ENCODE measurements at places on chromosomes 2 and 18.
A peak's percentile ranks its signal among the peaks of the same experiment; 100 is the strongest.

DNA sequence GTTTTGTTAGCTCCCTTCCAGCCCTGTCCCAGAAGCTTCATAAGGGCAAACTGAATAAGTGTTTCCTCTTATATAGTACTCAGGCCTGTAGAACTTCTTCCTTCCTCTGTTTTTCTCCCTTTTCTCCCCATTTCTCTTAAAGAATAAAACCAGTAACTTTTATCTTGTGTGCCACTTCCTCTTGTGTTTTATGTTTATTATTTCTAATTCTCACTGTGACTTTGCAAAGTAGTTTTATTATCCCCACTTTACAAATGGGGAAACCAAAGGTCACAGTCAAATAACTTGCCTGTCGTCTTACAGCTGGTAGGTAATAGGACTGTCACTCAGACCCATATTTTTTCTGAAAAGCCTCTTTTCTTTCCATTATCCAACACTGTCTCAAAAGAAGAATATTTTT, 42.4 kb downstream of the RBBP8 start:
- H3K27ac ChIP-seq: peak overlapping the region; percentile 4
- peaks cover 33% of the 10 kb centered on the region for H3K36me3 ChIP-seq
- DNase-seq: no peak
- H3K27me3 ChIP-seq: no peaks in the 10 kb centered on the region
- no peak overlapping the region for H3K4me3 ChIP-seq

GRCh38 chr2:235567842-235568241, 74.0 kb downstream of the AGAP1 start:
- peaks cover 3% of the 10 kb centered on the region for H3K27me3 ChIP-seq
- H3K27ac ChIP-seq: no peak overlapping the region
- H3K36me3 ChIP-seq: peaks cover 34% of the 10 kb centered on the region
- H3K4me3 ChIP-seq: no peak overlapping the region
- peaks cover 35% of the 10 kb centered on the region for H3K4me1 ChIP-seq

- peaks cover 22% of the 10 kb centered on the region for H3K4me1 ChIP-seq
- H3K27ac ChIP-seq: no peak overlapping the region
- H3K27me3 ChIP-seq: peaks cover 25% of the 10 kb centered on the region
- no peaks in the 10 kb centered on the region for H3K36me3 ChIP-seq
These were observed 98.2 kb downstream of the ZBTB7C start for GRCh38 chr18:48310999-48311398.

DNA sequence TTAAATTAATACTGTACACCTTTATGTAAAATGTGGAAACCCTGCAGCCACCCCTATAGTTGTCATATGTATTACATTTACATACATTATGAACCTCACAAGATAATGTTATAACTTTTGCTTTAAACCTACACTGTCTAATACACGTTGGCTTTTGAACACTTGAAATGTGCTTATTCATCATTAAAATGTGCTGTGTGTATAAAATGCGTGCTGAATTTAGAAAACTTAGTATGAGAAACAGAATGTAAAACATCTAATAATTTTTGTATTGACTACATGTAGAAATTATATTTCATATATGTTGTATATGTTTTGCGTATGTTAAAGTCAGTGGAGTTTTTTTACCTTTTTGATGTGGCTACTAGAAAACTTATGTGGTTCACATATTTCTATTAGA, 68.8 kb downstream of the MAPRE2 start:
- no peak overlapping the region for H3K4me3 ChIP-seq
- no peak for DNase-seq
- H3K27ac ChIP-seq: no peak overlapping the region
- peaks cover 3% of the 10 kb centered on the region for H3K27me3 ChIP-seq

- H3K27ac ChIP-seq: no peak overlapping the region
- H3K36me3 ChIP-seq: peaks cover 71% of the 10 kb centered on the region
- no peak overlapping the region for H3K4me3 ChIP-seq
- DNase-seq: no peak
- no peaks in the 10 kb centered on the region for H3K4me1 ChIP-seq
- no peaks in the 10 kb centered on the region for H3K27me3 ChIP-seq
These were observed 112.8 kb downstream of the ANTXR1 start for GRCh38 chr2:69125816-69126215.

DNA sequence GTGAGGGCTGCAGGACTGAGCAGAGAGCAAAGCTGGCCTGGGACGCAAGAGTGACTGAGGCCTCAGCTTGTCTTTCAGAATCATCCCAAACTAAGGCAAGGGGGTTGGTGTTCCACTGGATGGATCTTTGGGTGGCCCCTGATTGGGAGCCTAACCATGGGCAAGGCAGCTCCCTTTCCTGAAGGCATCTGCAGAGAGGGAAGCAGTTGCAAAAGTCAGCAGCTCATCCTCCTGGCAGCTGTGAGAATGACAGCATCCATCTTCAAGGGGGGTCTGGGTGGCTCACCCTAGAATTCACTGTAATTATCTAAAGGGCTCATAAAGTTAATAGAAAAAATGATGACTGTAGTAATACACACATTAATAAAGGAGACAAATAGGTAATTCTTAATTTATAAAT, 46.5 kb upstream of the RAB31 start:
- no peaks in the 10 kb centered on the region for H3K27me3 ChIP-seq
- H3K27ac ChIP-seq: no peak overlapping the region
- no peaks in the 10 kb centered on the region for H3K36me3 ChIP-seq
- peaks cover 18% of the 10 kb centered on the region for H3K4me1 ChIP-seq

- peaks cover 73% of the 10 kb centered on the region for H3K4me1 ChIP-seq
- H3K4me3 ChIP-seq: no peak overlapping the region
- peaks cover 12% of the 10 kb centered on the region for H3K27me3 ChIP-seq
- DNase-seq: peak; percentile 66
These were observed 157.2 kb downstream of the DDX1 start for GRCh38 chr2:15748736-15749323.

DNA sequence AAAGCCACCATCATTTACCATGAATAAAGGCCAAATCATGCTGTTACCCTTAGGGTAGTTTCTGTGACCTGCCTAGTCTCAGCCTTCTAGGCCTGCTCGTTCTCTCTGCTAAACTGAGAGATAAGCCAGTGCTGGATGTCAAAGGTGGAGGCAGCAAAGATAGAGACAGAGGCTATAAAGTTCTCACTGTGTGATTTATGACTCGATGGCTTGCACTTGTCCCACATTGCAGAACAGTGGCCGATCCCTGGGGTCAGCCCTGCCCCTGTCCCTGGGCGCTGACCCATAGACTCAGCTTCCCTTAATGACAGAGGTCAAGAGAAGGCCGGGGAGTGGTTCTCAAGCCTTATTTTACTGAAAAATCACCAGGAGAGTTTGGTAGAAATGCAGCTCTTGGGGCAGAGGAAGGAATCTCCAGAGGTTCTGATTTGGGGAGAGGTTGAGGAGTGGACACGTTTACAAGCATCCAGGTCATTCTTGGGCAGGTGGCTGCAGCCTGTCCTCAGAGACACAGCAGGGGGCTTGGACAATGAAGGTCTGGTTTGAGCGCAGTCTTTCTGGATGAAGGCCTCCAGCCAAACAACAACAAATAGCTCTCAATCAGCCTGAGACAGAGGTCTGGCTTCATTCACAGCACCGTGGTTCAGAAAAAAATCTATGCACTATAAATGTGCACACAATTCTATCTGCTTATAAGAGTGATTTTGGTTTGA, 143.5 kb downstream of the ACKR3 start:
- H3K4me1 ChIP-seq: peaks cover 63% of the 10 kb centered on the region
- H3K4me3 ChIP-seq: peak overlapping the region; percentile 23
- peak overlapping the region; percentile 89 for H3K27ac ChIP-seq
- H3K36me3 ChIP-seq: no peaks in the 10 kb centered on the region
- DNase-seq: peak; percentile 63

DNA sequence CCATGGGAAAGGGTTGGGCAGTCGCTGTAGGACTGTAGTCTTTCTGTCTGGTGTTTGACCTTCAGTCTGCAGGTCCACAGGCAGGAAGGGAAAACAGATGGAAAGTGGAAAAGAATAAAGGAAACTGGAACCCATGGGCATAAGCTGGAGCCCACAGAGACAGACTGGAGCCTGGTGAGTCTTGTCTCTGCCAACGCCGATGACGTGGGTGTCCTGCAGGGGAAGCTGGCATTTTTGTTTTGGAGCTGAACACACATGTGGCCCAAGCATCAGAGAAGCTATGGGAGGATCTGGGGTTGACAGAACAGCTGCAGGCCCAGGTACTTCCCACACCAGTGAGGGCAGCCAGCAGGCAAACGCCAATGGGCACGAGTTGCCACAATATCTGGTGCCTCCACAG, 28.2 kb upstream of the SOCS6 start:
- no peak for DNase-seq
- no peak overlapping the region for H3K27ac ChIP-seq
- no peaks in the 10 kb centered on the region for H3K27me3 ChIP-seq
- no peaks in the 10 kb centered on the region for H3K36me3 ChIP-seq
- no peak overlapping the region for H3K4me3 ChIP-seq

DNA sequence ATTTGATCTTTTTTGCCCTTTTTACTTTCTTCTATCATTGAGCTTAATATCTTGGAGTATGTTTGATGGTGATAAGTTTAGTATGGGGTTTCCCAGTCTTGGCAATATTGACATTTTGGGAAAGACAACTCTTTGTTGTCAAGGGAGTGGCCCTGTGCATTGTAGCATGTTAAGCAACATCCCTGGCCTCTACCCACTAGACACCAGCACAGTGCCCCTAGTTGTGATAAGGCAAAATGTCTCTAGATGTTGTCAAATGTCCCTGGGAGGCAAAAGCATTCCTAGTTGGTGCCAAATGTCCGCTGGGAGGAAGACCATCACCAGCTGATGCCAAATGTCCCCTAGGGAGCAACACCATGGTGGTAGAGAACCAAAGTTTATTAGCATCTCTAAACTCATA, 28.2 kb downstream of the GULP1 start:
- no peaks in the 10 kb centered on the region for H3K27me3 ChIP-seq
- no peak overlapping the region for H3K4me3 ChIP-seq
- DNase-seq: no peak
- H3K36me3 ChIP-seq: peaks cover 1% of the 10 kb centered on the region

Measured in nephron progenitor cell (in vitro differentiated cells).